Ovary (tissue), 10 donors: ENCODE measurements at places on chromosomes 6 and 20. TPM values are rescaled to one million over a fixed set of nuclear protein-coding genes. Genes with fewer than 3 reads are reported as not detected.

DNA sequence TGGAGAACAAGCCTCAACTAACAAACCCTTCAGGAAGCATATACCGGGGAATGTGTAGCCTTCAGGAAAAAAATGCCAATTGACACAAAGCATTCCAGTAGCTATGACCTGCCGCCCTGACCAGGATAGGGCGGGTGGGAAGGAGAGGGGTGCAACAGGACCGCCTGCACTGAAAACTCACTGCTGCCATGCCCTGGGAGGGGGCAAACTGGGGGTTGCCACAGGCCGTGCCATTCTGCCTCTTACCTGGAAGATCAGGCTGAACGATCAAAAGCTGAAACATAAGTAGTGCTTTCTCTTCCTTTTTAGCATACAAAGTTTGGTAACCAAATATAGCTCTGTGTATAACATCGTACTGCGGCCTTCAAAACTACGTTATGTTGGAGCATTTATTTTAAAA is 21.7 kb downstream of the NR2E1 start:
- no peaks in the 10 kb centered on the region for H3K4me1 ChIP-seq
- H3K36me3 ChIP-seq, result no peaks in the 10 kb centered on the region
- H3K4me3 ChIP-seq, result no peak overlapping the region
- DNase-seq, result no peak

- no peaks in the 10 kb centered on the region for H3K27me3 ChIP-seq
- H3K36me3 ChIP-seq, result no peaks in the 10 kb centered on the region
- H3K27ac ChIP-seq, result no peak overlapping the region
- H3K4me1 ChIP-seq, result no peaks in the 10 kb centered on the region
- no peak for DNase-seq
- no peak overlapping the region for H3K4me3 ChIP-seq
Observed at GRCh38 chr20:1472556-1473245, 6.1 kb upstream of the NSFL1C start.

Gene BCAS1
- total RNA-seq, result 0.13 TPM

GRCh38 chr6:47112317-47112716 is 70.2 kb upstream of the ADGRF1 start:
- no peak overlapping the region for H3K27ac ChIP-seq
- H3K4me3 ChIP-seq, result no peak overlapping the region
- H3K27me3 ChIP-seq, result no peaks in the 10 kb centered on the region
- DNase-seq, result no peak
- H3K36me3 ChIP-seq, result no peaks in the 10 kb centered on the region

Gene LGSN
- total RNA-seq, result not detected

GRCh38 chr6:116087437-116088027 is 13.1 kb upstream of the NT5DC1 start:
- no peak overlapping the region for H3K4me3 ChIP-seq
- no peak overlapping the region for H3K27ac ChIP-seq
- H3K4me1 ChIP-seq, result no peaks in the 10 kb centered on the region
- no peaks in the 10 kb centered on the region for H3K27me3 ChIP-seq
- H3K36me3 ChIP-seq, result no peaks in the 10 kb centered on the region

- no peak overlapping the region for H3K4me3 ChIP-seq
- H3K27me3 ChIP-seq, result no peaks in the 10 kb centered on the region
- H3K27ac ChIP-seq, result no peak overlapping the region
- no peaks in the 10 kb centered on the region for H3K36me3 ChIP-seq
Observed at GRCh38 chr6:134379599-134379998, 61.7 kb upstream of the SGK1 start.

Gene NXT1
- 40.7 TPM for total RNA-seq

Gene PCIF1
- total RNA-seq, result 73.7 TPM

GRCh38 chr20:7015257-7015656 is 247.8 kb downstream of the BMP2 start:
- H3K27me3 ChIP-seq, result no peaks in the 10 kb centered on the region
- H3K27ac ChIP-seq, result no peak overlapping the region

GRCh38 chr6:161303628-161304340 is 29.9 kb upstream of the AGPAT4 start:
- H3K27ac ChIP-seq, result no peak overlapping the region
- H3K36me3 ChIP-seq, result no peaks in the 10 kb centered on the region
- no peaks in the 10 kb centered on the region for H3K27me3 ChIP-seq
- H3K4me1 ChIP-seq, result no peaks in the 10 kb centered on the region
- no peak for DNase-seq
- H3K4me3 ChIP-seq, result no peak overlapping the region

GRCh38 chr6:63441266-63441956 is 121.6 kb upstream of the LGSN start:
- H3K27me3 ChIP-seq, result no peaks in the 10 kb centered on the region
- DNase-seq, result no peak
- no peaks in the 10 kb centered on the region for H3K36me3 ChIP-seq
- H3K27ac ChIP-seq, result no peak overlapping the region

DNA sequence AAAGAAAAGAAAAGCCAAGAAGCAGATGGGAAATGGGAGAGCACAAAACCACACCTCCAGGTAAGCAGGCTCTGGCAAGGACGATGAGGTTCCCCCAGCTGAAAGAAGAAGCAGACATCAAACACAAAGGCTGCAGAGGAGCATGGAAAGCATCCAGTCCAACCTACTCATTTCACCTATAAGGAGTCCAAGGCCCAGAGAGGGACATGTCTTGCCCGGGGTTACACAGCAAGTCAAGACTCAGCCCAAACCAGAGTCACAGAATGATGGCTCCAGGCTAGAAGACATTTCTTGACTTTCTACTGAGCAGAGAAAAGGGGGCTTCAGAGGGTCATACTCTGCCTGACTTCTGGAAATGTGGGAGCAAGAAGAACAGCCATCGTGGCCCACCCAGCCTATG is 45.6 kb upstream of the FOXP4 start:
- H3K27ac ChIP-seq, result no peak overlapping the region
- H3K27me3 ChIP-seq, result no peaks in the 10 kb centered on the region
- no peak for DNase-seq
- H3K4me3 ChIP-seq, result no peak overlapping the region
- H3K4me1 ChIP-seq, result peaks cover 7% of the 10 kb centered on the region
- no peaks in the 10 kb centered on the region for H3K36me3 ChIP-seq

- no peak overlapping the region for H3K27ac ChIP-seq
- no peak for DNase-seq
- H3K27me3 ChIP-seq, result no peaks in the 10 kb centered on the region
- H3K36me3 ChIP-seq, result no peaks in the 10 kb centered on the region
Observed at GRCh38 chr20:12287575-12287974, 369.9 kb downstream of the BTBD3 start.

DNA sequence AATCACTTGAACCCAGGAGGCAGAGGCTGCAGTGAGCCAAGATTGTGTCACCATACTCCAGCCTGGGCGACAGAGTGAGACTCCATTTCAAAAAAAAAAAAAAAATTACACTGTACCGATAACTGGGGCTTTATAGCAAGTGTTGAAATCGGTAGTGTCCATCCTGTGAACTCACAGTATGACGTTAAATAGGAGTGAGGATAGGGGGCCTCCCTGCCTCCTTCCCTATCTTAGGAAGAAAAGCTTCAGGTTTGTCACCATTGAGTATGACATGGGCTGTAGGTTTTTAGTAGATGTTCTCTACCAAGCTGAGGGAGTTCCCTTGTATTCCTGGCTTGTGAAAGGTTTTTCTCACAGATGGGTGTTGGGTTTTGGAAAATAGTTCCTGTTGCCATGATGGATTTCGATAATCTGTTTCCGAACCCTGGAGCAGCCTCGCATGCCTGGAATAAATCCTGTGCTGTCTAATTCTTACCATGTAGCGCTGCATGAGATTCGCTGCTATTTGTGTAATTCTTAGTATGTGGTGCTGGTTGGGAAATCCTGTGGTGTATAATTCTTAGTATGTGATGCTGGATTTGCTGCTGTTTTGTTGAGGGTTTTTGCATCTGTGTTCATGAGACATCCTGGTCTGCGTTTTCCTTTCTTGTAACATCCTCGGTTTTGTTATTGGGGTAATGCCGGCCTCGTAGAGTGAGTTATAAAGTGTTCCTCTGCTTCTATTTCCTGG is 23.6 kb downstream of the NTSR1 start:
- no peaks in the 10 kb centered on the region for H3K4me1 ChIP-seq
- H3K27me3 ChIP-seq, result no peaks in the 10 kb centered on the region
- no peaks in the 10 kb centered on the region for H3K36me3 ChIP-seq
- DNase-seq, result no peak
- no peak overlapping the region for H3K27ac ChIP-seq

DNA sequence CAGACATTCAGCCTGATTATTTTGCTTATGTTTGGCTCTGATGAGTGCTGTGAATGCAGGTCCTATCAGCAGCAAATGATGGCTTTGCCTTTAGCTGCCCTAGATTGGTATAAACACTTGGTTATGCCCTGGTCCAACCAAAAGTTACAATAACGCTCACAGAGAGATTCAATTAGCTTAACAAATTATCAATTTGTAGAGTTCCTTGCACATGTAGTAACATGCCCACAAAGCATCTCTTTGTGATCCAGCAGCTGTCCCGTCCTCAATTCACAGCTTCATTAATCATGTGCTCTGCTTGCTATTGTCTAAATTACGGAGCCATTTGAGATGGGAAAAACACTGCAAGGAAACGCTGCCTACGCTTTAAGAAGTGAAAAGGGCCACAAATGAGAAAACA is 457.9 kb downstream of the HDGFL1 start:
- no peak overlapping the region for H3K4me3 ChIP-seq
- H3K4me1 ChIP-seq, result no peaks in the 10 kb centered on the region
- H3K36me3 ChIP-seq, result no peaks in the 10 kb centered on the region
- H3K27me3 ChIP-seq, result no peaks in the 10 kb centered on the region
- no peak overlapping the region for H3K27ac ChIP-seq

Gene FOXC1
- 7.5 TPM for total RNA-seq

DNA sequence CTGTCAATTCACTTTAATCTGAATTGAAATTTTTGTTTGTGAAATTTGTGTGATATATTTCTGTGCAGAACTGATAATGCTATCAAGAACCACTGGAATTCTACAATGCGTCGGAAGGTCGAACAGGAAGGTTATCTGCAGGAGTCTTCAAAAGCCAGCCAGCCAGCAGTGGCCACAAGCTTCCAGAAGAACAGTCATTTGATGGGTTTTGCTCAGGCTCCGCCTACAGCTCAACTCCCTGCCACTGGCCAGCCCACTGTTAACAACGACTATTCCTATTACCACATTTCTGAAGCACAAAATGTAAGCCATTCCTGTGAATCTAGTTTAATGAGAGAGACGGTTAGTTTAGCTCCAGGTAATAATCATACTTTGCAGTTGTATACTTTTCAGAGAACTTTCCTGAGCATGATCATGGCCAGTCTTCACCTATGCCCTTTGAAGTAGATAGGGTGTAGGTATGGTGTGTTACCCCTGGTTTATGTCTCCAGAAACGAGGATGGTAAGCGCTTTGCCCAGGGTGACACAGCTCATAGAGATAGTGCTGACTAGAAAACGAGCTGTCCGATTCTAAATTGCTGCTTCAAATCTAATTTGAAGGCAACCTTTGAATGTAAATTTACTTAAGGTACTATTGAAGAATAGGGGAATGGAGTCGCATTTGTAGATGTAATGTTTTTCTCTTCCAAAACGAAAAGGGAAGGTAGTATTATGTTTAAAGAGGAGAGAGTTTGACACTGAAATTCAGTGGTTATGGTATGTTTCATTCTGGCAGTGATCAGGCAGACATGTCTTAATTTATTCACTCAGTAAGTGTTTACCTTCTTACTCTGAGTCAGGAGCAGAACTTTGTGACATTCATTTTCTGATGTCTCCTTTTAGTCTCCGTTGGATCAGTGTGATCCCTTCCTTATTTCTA is 11.4 kb downstream of the MYB start:
- H3K4me3 ChIP-seq, result no peak overlapping the region
- no peaks in the 10 kb centered on the region for H3K27me3 ChIP-seq
- no peaks in the 10 kb centered on the region for H3K4me1 ChIP-seq
- H3K27ac ChIP-seq, result no peak overlapping the region

DNA sequence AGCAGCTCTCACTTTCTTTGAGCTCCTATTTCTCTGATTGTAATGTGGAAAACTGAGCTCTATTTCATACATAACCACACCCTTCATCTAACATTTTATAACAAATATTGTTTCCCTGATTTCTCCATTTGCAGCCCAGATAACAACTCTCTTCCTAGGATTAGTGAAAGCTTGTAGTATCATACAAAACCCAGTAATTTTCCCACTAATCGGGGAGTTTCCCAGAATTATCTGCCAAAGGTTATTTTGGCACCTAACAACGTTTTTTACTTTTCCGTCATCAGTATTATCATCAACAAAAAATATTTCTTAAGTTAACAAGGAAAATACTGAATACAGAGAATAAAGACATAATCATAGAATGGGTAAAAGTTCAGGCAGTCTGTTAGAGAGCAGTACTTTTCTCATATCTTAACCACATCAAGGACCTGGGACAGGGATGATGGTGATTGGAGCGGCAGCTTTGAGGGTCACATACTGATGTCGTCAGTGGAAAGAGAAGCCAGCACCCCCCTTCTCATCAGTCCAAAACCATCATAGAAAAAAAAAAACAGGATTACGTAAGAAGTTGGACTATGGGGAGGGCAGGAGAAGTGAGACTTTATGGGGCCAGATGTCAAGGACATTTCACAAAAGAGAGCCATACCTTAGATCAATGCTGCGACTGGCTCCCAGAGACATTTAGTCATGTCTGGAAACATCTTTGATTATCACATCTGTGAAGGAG is 166.1 kb upstream of the TNFAIP3 start:
- peak; percentile 53 for DNase-seq
- no peaks in the 10 kb centered on the region for H3K36me3 ChIP-seq
- H3K4me1 ChIP-seq, result peaks cover 37% of the 10 kb centered on the region
- no peaks in the 10 kb centered on the region for H3K27me3 ChIP-seq
- peak overlapping the region; percentile 88 for H3K27ac ChIP-seq
